ENCODE measurements at places on chromosomes 6 and 20.

DNA sequence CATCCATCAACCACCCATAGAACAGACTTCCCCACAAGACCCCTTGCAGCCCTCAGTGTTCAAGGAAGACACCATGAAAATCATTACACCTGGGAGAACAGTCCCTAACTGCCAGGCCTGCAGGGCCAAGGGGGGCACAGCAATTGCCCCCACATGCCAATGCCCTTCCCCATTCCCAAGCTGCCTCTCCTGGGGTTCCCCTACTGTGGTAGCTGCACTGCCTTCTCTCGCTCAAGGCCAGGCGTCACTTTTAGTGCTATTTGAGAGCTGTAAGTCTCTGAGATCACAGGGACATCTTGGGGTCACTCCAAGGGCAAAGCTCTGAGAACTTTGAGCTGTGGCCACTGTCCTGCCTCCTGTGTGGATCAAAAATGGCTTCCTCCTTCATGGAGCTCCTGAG, 6.0 kb upstream of the ACSS1 start:
- DNase-seq: no peak

- DNase-seq: no peak
Measured at GRCh38 chr20:55540013-55540412, 465.3 kb downstream of the CBLN4 start.

DNA sequence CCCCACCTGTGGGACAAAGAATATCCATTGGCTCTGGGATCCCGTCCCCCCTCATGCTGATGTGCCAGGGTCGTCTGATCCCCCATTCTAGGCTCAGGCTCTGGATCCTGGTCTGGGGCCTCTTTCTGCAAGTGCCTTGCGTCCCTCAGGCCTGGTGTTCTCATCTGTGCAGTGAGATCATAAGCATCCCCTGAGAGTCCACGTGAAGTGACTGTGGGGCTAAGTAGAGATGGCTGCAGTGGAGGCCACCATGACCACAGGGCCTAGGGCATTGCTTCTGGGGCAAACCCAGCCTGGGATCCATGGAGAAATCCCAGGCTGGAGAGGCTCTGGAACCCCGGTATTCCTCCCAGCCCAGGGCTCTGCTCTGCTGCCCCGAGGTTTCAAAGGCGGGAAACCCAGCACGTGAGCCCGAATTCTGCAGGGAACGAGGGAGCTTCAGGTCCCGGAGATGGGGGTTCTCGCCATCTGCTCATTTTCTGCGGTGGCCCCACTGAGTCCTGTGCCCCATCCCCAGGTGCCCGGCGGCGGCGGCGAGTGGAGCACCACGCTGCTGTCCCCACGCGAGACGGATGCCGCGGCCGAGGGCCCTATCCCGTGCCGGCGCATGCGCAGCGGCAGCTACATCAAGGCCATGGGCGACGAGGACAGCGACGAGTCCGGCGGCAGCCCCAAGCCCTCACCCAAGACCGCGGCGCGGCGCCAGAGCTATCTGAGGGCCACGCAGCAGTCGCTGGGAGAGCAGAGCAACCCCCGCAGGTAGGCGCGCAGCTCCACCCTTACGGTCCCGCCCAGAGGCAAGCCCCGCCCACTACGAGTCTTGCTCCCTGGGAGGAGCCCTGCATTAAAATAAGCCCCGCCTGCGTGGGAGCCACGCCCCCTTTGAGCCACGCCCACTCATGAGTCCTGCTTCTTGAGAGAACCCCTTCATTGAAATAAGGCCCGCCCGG, 105.5 kb upstream of the MYL9 start:
- DNase-seq: peak; percentile 82

GRCh38 chr6:29295623-29296022, 5.9 kb upstream of the OR14J1 start:
- no peak for DNase-seq

DNA sequence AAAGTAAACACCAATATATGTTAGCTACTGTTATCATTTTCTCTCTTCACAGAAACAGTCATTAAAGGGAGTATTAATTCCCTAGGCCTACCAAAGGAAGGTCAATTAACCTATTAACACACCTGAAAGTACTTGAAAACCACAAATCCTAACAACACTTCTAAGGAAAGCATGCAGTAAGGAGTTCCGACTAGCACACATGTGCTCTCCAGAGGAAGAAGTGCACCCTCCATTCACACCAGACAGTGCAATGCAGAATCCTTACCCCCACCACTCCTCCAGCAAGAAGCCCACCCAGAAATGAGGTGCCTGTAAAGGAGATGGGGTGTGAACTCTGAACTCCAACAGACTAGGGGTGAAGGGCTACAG, 58.7 kb downstream of the EPB41L2 start:
- DNase-seq: no peak
